ENCODE measurements at places on chromosomes 11 and 22.
A peak's percentile ranks its signal among the peaks of the same experiment; 100 is the strongest.

- DNase-seq: no peak
Observed at GRCh38 chr22:38184788-38185187, 3.2 kb upstream of the PLA2G6 start.

DNA sequence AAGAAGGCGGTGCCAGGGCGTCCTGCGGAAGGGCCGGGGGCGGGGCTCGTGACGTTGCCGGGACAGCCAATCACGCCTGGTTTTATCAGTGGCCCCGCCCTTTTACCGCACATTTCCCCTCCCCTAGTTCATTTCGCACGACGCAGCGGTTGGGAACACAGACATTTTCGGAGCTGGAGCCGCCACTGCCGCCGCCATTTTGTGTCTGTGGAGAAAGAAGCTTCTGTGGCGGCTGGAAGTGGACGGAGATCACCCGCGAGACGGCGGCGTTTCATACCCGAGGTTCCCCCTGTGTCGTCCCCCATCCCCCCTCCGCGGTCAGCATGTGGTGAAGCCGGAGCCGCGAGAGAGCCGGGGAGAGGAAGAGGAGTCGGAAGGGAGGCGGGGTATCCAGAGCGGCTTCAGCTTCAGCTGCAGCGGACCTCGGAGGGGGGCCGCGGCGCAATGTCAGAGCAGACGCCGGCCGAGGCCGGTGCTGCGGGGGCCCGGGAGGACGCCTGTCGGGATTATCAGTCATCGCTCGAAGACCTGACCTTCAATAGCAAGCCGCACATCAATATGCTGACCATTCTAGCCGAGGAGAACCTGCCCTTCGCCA lies at the start of gene PCF11:
PCF11 (plus strand) TSS at position 136 of the 598 bp plus-strand sequence; CDS start at position 445, 309 bp downstream.
- no peak for DNase-seq

DNA sequence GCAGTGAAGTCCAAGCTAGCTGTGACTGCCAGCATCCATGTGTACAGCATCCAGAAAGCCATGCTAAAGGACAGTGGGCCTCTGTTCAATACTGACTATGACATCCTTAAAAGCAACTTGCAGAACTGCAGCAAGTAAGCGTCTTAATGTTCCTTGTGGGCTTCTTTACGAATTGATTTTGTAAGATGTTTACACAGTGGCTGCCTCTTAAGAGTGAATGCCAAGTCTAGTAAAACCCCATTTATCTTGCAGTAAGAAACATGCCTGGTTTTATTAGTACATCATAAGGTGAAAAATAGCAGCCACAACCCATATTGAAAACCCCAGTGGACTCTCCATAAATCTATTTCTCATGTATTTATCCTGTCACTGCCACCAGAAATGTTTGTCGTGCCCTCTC lies 20.5 kb downstream of the POLD3 start:
- no peak for DNase-seq

DNA sequence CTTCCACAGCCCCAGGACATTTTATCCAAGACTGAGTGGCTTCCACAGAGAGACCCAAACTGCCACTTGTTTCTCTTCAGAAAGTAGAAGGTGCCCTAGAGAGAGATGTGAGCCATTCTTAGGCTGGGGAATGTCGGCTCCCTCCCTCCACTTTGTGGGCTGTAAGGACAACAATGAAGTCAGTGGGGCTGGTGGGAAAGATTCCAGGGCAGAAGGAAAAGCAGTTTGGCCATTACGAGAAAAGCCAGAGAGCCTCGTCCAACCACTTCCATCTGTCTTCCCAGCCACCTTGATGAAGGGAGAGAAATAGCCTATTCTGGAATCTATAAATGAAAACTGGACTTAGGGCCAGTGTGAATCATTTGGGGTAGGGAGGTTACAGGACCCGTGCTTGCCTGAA lies 382.5 kb downstream of the NXPE2 start:
- no peak for DNase-seq

DNA sequence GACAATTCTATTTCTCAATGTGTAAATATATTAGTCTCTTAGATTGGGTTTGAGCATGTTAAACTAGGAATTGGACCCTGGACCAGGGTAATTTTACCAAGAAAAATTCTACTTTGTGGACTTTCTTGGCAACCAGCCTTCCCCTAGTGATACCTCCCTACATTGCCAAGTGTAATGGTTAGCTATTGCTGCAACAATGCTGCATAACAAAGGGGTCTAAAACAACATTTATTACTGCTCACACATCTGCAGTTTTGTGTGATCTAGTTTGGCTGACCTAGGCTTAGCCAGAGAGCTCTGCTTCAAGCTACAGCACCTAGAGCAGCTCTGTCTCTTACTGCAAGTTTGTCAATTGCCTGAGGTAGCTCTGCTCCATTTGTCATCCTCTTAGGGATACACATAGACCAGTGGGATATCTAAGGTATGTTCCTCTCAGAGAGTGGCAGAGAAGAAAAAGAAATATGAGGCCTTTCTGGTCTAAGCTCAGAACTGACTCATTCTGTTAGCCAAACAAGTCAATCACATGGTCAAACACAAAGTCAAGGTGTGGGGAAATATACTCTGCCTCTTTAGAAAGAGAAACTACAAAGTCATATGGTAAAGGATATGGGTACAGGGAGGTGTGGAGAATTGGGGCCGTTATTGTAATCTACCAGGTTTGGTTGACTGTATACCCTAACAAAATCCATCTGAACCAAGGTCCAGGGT lies 2.0 kb upstream of the LAYN start:
- no peak for DNase-seq

GRCh38 chr11:33068611-33069340 lies 29.4 kb downstream of the TCP11L1 start:
- no peak for DNase-seq

GRCh38 chr22:19769393-19769715 lies 8.8 kb downstream of the TBX1 start:
- no peak for DNase-seq

- no peak for DNase-seq
Observed at GRCh38 chr11:103926990-103927389, 109.5 kb upstream of the DDI1 start.

- DNase-seq: no peak
Observed at GRCh38 chr11:48036011-48036410, 55.7 kb downstream of the PTPRJ start.

GRCh38 chr11:121106812-121107211 lies 5.8 kb downstream of the TECTA start:
- DNase-seq: no peak

GRCh38 chr11:134736251-134736947 lies 324.4 kb upstream of the B3GAT1 start:
- DNase-seq: no peak

DNA sequence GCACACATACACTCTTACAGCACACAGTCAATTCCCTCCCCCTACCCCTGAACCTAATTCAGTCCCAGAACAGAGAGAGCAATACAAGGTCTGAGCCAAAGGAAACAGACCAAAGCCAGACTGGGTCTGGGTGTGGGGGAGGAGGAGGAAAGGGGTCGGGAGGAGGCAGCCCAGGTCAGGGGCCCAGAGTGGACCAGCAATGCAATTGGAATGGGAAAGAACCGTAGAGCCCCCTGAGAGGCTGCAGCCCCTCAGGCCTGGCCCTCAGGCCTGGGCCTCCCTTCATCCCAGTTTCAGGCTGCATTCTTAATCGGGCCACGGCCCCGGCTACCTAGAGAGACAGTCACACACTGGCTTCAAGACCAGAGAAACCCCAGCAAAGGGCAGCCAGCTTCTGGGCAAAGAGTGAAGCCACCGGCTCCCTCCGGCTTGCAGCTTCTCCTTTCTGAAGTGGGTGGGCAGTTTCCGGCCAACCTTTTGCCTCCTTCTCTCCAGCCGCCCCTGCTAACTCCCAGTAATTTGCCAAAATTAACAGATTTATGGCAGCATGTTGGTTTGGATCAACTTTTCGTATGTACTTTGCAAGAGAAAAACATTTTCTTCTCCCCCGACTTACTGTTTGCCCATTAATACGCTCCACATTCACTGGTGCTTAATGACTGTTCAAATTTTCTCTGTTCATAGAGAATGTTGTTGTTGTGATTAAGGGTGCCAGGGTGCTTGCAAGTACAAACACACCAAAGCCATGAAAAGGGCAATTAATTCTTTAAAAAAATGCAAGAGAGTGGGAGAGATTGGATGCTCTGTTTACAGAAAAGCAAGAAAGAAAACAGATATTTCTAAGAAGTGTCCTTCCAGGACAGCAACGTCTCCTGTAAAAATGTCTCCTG lies 488.3 kb downstream of the MN1 start:
- DNase-seq: no peak

- DNase-seq: no peak
Observed at GRCh38 chr11:68865241-68865640, 23.5 kb upstream of the CPT1A start.

DNA sequence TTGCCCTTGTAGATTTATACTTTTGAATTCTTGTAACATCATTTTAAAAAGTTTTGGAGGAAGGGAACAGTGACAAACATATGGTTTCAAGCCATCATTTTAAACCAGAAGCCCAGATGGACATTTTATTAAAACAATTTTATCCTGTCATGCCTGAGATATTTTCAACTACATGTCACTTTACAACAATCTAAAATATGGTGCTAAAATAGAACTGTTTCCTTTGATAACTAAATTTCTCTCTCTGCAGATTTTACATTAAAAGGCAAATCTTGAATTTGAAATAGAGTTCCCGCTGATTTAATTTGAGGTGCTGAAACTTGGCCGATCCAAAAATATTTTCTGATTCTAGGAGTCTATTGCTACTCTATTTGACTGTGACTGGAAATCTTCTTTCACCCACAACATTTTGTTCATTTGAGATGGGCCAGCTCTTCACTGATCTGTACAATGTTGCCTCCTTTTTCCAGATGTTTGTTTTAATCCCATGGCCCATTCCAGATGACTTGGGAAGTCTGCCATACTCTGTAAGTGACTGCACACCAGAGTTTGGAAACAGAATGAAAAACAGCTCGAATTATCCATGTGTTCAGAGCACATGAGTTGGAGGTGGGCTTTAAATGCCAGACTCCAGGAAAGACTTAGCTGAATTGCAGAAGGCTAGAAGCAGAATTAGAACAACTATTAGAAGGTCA lies 402.5 kb downstream of the TMEM135 start:
- no peak for DNase-seq

GRCh38 chr11:16784097-16784496 lies 45.6 kb downstream of the C11orf58 start:
- no peak for DNase-seq

DNA sequence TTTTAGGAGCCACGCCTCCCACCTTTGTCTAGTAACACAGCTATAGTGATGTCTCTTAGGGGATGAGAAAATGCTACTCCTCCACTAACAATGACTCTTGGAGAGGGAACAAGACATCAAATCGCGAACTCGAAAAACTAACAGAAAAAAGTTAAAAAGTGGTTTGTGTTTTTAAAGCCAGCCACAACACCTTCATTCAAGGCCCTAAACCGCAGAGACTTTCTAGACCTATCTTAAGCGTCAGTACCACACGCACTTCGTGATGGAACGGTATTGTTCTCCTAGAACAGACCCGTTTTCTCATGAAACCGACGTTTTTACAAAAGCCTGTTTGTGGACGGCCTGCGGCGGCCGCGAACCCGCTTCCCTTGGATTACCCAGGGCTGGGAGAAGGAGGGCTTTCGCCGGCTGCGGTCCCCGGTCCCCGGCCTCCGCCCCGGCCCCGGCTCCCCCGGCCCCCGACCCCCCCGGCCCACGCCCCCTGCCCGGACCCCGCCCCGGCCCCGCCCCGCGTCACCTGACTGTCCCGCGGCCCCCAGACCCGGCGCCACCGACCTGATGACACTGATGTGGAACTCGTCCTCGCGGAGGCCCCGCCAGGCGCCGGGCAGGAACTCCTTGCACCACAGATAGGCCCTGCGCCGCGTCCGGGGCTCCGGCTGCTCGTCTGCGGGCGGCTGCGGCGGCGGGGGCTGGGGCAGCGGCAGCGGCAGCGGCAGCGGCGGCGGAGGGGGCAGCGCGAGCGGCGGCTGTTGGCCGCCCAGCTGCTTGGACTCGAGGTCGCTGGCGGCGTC lies 718 bp downstream of the CHKA start:
- peak; percentile 51 for DNase-seq

GRCh38 chr11:60130496-60130895 lies 42.0 kb downstream of the MS4A2 start:
- no peak for DNase-seq

DNA sequence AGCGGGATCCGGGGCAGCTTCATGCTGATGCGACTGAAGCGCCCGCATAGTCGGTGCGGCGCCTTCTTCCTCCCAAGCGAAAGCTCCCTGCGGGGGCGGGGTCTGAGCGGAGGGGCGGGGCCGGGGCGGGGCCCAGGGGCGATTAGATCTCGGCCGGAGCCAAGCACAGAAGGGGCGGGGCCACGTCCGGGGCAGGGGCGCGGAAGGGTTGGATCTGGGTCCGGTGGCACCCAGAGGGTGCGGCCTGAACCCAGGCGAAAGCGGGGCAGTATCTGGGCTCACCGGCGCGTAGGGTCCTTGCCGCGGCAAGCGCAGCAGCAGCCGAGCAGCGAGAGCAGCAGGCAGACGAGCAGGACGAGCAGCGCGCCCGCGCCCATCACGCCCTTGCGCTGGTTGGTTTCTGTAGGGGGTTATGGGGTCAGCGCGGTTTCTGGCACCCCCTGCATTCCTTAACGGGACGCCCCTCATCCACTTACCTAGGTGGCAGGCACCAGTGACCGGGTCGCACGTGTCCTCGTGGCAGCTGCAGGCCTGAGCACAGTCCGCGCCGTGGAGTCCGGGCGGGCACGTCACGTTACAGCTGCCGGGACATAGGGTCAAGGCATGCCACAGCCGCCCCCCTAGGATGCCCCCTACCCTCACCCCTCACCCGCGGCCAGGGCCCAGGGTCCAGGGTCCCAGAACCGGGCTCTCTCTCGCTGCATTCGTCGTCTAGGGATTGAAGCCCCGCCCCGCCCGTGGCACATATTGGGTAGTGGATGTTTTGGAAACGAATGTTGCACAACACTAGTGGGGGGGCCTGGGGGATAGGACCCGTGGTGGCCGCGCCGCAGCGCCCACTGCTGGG lies 8.1 kb downstream of the SCARF2 start:
- peak; percentile 57 for DNase-seq

- DNase-seq: peak; percentile 47
Observed at GRCh38 chr11:66727282-66728037, 1.6 kb downstream of the SPTBN2 start.

GRCh38 chr22:50530580-50530876 lies 716 bp upstream of the TYMP start:
- DNase-seq: no peak

GRCh38 chr11:112523951-112524350 lies 263.3 kb upstream of the PLET1 start:
- no peak for DNase-seq

DNA sequence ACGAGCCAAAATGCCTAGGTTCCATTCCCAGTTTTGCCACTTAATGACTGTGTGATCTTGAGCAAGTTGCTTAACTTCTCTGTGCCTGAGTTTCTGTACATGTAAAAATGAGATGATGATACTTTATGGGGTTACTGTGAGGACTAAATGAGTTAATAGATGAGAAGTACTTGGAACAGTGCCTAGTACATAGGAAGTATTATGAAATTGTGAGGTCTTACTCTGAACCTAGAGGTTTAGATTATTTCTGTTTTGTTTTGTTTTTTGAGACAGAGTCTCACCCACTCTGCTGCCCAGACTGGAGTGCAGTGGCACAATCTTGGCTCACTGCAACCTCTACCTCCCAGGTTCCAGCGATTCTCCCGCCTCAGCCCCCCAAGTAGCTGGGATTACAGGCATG lies 227.0 kb upstream of the POU2AF2 start:
- DNase-seq: no peak

Measured in NCI-H1092 treated with DMSO at 0.1 percent for 48 hours (cell line).